Cardiac atrium fibroblast (primary cell): ENCODE measurements at places on chromosomes 6 and 20. TPM values are rescaled to one million over a fixed set of nuclear protein-coding genes. Genes with fewer than 3 reads are reported as not detected.

SNX3 gene
- 149 and 161 TPM in 2 replicates for total RNA-seq

PXDC1 gene
- total RNA-seq: 88.0 and 97.5 TPM in 2 replicates

TLDC2 gene
- not detected in 2 replicates for total RNA-seq

ECT2L gene
- total RNA-seq: under 0.01 TPM in 1 of 2 replicates, not detected in the other

TMEM74B gene
- 1.1 and 1.5 TPM in 2 replicates for total RNA-seq

SMPDL3A gene
- 7.4 and 7.8 TPM in 2 replicates for total RNA-seq

TTI1 gene
- 7.6 and 11.8 TPM in 2 replicates for total RNA-seq

RAET1E gene
- total RNA-seq: 0.18 and 0.49 TPM in 2 replicates

ADGRF5 gene
- total RNA-seq: 3.4 and 7.9 TPM in 2 replicates

OR12D2 gene
- total RNA-seq: not detected in 2 replicates

MYLK2 gene
- under 0.01 TPM in 1 of 2 replicates, not detected in the other for total RNA-seq

TFAP2C gene
- total RNA-seq: not detected in 2 replicates

TCF21 gene
- total RNA-seq: 53.0 and 55.2 TPM in 2 replicates

TBC1D22B gene
- 3.4 and 4.7 TPM in 2 replicates for total RNA-seq

OVOL2 gene
- total RNA-seq: not detected in 2 replicates

ADNP gene
- 16.2 and 19.3 TPM in 2 replicates for total RNA-seq

EMILIN3 gene
- 0.18 TPM in 1 of 2 replicates, not detected in the other for total RNA-seq

PAK5 gene
- total RNA-seq: not detected in 2 replicates

CHRNA4 gene
- not detected in 2 replicates for total RNA-seq

ATP6V1G2 gene
- total RNA-seq: 1.3 TPM in 2 replicates

NEURL2 gene
- total RNA-seq: 1.1 and 1.9 TPM in 2 replicates

PI16 gene
- total RNA-seq: not detected in 2 replicates

C6orf15 gene
- not detected in 2 replicates for total RNA-seq

TSBP1 gene
- total RNA-seq: not detected in 2 replicates

ELMO2 gene
- 32.5 and 33.2 TPM in 2 replicates for total RNA-seq

SAMD3 gene
- not detected in 2 replicates for total RNA-seq

MROH8 gene
- 0.36 and 1.9 TPM in 2 replicates for total RNA-seq

CST9 gene
- not detected in 2 replicates for total RNA-seq

RWDD2A gene
- 3.2 and 4.5 TPM in 2 replicates for total RNA-seq

ORC3 gene
- total RNA-seq: 13.9 and 19.9 TPM in 2 replicates

RIPPLY2 gene
- total RNA-seq: not detected in 2 replicates

AMD1 gene
- total RNA-seq: 36.5 and 54.4 TPM in 2 replicates

POU3F2 gene
- not detected in 2 replicates for total RNA-seq
